ENCODE measurements at places on chromosomes 3 and 15. TPM values are rescaled to one million over a fixed set of nuclear protein-coding genes. Genes with fewer than 3 reads are reported as not detected.

DNA sequence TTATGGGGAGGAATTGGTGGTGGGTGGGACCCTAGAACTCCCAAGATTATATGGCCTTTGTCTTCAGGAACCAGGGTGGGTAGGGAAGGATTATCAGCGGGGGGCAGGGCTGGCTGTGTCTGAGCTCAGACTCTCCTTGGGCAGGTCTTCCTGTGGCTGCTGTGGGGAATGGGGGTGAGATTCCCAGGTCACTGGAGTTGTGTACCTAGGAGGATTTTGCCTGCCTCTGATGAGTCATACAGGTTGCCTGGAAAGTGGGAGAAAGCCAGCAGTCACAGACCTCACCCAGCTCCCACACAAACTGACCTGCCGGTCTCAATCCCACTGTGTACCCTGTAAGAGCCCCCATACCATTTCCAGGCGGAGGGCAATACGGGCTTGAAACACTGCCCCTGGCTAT lies 209.9 kb upstream of the CNTN3 start:
- no peak for DNase-seq

- peak; percentile 70 for DNase-seq
These were observed 17.3 kb downstream of the PXK start for GRCh38 chr3:58349792-58350626.

DNA sequence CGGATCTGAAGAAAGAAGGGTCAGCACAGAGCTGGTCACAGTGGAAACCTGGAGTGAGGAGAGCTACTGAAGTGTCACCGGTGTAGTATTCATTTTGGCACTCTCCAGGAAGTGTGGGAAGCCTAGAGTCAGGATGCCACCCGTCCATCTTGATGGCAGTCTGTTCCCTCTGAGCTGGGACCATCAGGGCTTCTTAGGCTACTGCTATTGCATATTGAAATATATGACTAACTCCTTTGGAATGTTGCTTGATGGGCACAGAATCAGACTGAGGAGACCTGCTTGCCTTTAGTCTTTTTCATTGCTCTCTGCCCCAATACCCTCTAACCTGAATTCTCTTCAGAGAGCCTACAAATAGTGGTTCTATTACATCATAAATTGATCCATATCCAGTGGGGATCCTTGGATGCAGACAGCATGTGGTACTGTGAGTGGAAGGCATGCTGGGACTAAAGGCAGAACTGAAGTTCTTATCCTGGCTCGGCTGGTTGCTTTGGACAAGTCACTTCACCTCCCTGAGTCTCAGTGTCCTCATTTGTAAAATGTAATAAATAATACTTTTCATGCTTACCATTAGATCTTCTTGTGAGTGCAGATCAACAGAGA lies 143.5 kb downstream of the PDE8A start:
- DNase-seq, result no peak

DNA sequence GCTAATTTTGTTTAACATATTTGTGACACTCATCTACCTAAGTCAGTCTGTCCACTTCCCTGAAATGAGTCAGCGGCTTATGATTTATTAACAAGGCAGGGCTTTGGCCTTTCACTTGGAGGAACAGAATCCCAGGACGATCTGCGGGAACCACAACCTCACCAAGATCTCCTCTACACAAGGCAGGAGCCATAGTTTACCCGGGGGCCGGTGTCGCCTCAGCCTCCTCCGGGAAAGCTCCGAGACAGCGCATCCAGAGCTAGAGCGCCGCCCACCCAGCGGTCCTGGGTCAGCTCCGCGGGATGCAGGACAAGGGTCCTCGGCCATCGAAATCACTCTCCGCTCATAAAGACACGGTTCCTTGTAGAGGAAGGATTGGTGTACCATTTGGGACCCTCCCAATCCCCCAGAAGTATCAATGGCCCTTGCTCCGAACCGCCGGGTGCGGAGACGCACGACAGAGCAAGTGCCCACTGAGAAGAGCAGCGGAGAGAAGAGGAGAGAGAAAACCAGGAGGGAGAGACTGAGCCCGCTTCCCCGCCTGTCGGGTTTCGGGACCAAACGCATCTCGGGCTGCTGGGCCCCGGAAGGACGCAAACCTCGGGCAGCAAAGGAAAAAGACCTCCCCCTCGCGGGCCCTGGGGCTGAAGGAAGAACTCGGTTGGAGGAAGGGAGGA lies 13.1 kb upstream of the ALCAM start:
- peak; percentile 83 for DNase-seq

GRCh38 chr3:56003129-56003528 lies 465.1 kb downstream of the ERC2 start:
- DNase-seq, result no peak

DNA sequence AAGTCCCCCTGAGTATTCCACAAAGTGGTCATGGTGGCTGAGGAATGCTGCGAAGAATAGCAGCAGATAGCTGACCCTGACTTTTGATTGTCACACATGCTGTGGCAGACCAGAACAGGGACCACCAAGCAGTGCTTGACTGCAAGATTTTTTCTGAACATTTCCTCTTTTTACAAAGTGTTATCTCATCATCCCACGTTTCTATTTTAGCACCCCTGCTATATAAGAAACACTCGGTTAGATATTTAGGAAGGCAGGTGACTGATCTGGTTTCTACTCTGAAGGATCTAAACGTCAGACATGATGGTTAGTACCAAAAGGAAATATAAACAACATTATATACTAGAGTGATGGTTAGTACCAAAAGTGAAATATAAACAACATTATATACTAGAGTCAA lies 9.1 kb downstream of the SLC25A26 start:
- no peak for DNase-seq

DNA sequence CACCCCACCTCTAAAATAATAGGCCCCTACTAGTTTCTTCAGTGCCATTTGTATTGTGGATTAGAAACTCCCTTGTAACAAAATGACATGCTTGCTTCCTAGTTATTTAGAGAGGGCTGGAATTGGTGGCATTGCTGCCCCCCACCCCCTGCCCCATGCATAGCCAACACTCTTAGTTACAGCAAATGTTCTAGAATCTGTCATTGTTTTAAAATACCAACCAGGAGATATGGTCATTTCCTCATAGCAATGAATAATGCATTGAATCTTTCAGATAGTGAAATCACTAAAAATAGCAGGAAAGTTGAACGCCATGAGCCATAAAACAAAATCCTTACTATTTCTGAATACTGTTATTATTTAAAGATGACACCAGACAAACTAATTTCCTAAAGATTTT lies 292.5 kb downstream of the ARPP21 start:
- no peak for DNase-seq

DNA sequence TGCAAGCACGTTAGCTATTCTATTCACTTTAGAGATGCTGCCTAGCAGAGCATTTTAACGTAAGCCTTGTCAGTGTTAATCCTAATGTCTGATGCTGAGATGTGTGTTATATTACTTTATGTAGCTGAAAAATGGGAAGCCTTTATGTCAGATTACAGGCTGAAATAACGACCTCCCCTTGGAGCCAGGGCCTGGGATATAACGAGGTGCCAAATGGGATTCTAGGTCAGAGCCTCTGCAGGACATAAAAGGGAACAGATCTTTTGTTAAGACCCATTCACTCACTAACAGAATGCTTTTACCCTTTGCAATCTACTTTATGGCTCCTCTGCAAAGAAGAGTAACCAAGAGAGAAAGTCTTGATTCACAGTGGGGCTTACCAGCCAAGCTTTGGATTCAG lies 815.5 kb upstream of the CFAP20DC start:
- no peak for DNase-seq

GRCh38 chr3:179091113-179091512 lies 19.5 kb upstream of the ZMAT3 start:
- DNase-seq, result no peak

- no peak for DNase-seq
These were observed 43.6 kb downstream of the LDHAL6B start for GRCh38 chr15:59250249-59250648.

DNA sequence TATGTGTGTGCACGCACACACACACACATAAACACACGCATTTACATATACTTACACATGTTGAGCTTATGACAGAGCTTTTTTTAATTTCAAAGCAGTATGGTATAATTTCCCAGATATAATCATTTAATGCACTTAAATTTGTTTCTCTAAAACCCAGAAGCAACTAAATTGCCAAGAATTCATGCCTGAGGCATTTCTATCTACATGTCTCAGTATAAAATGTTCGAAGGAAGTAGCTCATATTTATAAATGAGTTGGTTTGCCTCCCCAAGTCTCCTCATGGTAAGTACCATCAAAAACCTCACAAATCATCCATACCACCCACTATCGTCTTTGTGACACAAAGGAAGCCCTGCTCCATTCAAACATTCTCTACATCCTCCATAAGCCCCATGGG lies 130.6 kb downstream of the RPL22L1 start:
- DNase-seq, result no peak

GRCh38 chr3:161217496-161217895 lies 3.6 kb upstream of the NMD3 start:
- no peak for DNase-seq

DNA sequence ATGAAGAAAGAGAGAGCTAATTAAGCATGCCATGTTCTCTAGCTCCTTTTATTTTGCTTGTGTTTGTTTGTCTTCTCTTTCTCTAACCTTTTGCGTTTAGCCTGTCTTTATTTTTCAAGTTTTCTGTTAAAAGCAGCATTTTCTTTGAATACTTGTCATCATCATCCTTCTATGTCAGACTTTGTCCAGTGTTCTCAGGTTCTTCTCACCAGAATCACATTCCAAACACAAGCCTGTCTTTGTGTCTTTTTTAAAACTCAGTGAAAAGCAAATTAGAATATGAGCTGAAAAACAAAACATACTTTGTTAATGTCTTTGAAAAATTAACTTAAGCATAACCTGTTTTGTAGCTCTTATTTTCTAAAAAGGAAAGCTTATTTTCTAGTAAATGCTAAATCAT lies 62.4 kb downstream of the LEKR1 start:
- DNase-seq, result no peak

- DNase-seq, result no peak
These were observed 68.3 kb upstream of the NEO1 start for GRCh38 chr15:72983801-72984545.

- DNase-seq, result no peak
These were observed 35.6 kb upstream of the MTHFS start for GRCh38 chr15:79932447-79932846.

- DNase-seq, result no peak
These were observed 337.3 kb upstream of the CBLB start for GRCh38 chr3:106206146-106206545.

- DNase-seq, result no peak
These were observed 60.6 kb upstream of the STAC start for GRCh38 chr3:36319680-36320079.

DNA sequence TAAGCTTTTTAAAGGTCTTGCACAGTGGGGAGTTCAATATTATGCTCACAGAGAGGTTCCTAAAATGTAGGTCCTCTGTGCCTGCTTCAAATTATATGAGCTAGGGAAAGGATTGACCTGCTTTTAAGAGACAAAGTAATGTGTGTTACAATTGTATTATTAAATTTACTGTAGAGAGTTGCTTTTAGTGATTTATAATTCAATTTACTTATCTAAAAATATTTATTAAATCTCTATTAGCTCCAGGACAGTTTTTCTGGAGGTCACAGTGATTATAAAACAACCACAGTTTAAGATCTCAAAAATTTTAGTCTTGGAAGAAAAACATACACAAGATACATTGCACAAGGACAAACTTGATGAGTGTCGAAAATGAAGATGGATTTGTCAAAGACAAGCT lies 665.7 kb upstream of the ARPP21 start:
- DNase-seq, result no peak

- DNase-seq, result no peak
These were observed 13.2 kb downstream of the P2RY14 start for GRCh38 chr3:151265166-151265565.

DNA sequence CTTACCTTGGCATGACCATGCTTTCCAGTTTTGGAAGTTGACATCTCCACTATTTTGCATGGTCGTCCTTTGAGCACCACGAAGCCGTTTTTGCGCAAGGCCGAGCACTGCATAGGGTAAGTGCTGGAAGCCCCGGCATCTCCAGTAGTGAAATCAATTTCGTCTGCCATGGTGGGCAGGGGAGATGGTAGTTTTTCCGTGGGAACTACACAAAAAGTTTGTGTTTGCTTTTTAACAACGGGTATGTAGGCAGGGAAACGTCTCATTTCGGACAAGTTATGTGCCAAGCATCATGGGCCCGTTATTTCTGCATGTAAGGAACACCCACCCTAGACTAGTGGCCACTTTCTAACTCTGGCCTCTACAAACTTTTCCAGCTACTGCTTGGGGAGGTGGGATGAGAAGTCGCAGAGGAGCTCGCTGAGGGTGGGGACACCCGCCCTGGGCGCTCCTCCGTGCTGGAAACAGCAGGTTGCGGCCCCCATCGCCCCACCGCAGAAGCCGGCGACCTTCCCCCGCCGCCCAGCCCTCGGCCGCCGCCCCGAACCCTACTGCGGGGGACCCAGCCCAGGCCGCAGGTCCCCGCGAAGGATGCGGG lies 701 bp downstream of the EIF5A2 start:
- DNase-seq, result no peak

GRCh38 chr3:140529558-140529957 lies 148.3 kb upstream of the TRIM42 start:
- DNase-seq, result no peak

GRCh38 chr3:127823426-127823857 lies 1.1 kb upstream of the MGLL start:
- no peak for DNase-seq

- DNase-seq, result no peak
These were observed 7.9 kb downstream of the ITGB5 start for GRCh38 chr3:124879337-124879680.

GRCh38 chr15:50485389-50485788 lies 61.1 kb downstream of the USP50 start:
- DNase-seq, result no peak

DNA sequence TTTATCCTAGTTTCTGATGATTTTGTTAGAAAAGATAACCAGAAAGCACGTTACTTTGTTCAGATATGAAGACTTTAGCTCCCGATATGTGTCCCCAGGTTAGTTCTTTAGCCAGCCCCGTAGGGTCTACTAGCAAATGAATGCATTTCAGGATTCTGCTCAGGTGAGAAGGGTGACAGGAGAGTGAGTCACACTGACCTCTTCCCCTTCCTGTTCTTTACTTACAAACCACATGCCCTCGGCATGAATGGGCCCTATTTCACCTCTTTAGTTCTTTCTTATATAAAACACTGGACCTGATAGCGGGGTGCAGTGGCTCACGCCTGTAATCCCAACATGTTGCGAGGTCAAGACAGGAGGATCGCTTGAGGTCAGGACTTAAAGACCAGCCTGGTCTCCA lies 98.4 kb downstream of the SLC49A4 start:
- no peak for DNase-seq

- DNase-seq, result no peak
These were observed 31.0 kb upstream of the ADCY5 start for GRCh38 chr3:123479891-123480290.

GRCh38 chr3:190124067-190124466 lies 3.4 kb upstream of the P3H2 start:
- DNase-seq, result no peak

- no peak for DNase-seq
These were observed 86.4 kb downstream of the LRTM1 start for GRCh38 chr3:54841471-54841870.

The RTP3 gene
- total RNA-seq, result not detected

The JMJD7 gene
- total RNA-seq, result 40.7 TPM

The DPPA2 gene
- not detected for total RNA-seq

The HIGD2B gene
- not detected for total RNA-seq

The PLA2G4F gene
- total RNA-seq, result 176 TPM

The CHRM5 gene
- total RNA-seq, result not detected

The MYH15 gene
- 0.08 TPM for total RNA-seq

All from lower leg skin (tissue), 4 donors.